DMS153 (cell line): ENCODE measurements at places on chromosomes 5 and 9.

- DNase-seq = no peak
Observed at GRCh38 chr9:74463825-74464224, 33.3 kb upstream of the RORB start.

- no peak for DNase-seq
Observed at GRCh38 chr5:178450121-178451028, 139.8 kb downstream of the COL23A1 start.

- no peak for DNase-seq
Observed at GRCh38 chr9:93674580-93675335, 98.4 kb downstream of the PHF2 start.

DNA sequence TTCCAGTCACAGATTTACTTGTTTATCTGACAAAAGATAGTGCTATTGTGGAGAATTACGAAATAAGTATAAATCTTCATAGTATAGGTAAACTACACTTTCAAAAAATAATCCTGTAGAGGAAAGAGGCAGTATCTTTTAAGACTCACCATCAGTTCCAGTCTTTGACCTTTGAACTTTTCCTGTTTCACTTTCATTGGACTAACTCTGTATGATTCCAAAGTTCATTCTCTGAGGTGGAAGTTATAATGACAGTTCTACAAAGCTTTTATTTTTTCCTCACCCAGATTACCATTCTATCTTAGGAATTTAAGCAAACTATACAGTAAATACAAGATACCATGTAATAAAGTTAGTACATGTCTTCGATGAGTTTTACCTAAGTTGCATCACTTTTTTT lies 901.3 kb upstream of the SEMA6A start:
- no peak for DNase-seq

GRCh38 chr5:71482132-71482531 lies 26.7 kb downstream of the BDP1 start:
- DNase-seq = no peak
